ENCODE measurements at places on chromosomes 5 and 9. TPM values are rescaled to one million over a fixed set of nuclear protein-coding genes. Genes with fewer than 3 reads are reported as not detected.

DNA sequence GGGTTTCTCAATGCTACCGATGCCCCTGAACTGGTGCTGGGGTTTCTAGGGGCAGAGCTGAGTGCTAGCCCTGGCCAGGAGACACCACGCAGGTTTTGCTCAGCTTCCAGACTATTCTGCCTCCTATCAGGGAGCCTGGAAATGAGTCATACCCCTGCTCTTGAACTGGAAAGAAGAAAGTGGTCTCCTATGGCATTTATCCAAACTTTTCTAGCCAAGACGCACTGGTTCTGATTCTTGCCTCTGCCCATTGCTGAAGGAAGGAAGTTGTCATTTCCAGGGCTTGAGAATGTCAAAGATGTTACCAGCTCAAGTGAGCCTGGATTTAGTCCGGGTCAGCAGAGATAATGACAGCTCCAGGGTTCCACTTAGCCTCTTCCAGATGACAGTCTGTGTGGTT lies 561.9 kb downstream of the CDK5RAP2 start:
- no peaks in the 10 kb centered on the region for H3K27me3 ChIP-seq
- DNase-seq, result no peak
- H3K4me3 ChIP-seq, result no peak overlapping the region
- no peak overlapping the region for H3K27ac ChIP-seq
- no peaks in the 10 kb centered on the region for H3K36me3 ChIP-seq

DNA sequence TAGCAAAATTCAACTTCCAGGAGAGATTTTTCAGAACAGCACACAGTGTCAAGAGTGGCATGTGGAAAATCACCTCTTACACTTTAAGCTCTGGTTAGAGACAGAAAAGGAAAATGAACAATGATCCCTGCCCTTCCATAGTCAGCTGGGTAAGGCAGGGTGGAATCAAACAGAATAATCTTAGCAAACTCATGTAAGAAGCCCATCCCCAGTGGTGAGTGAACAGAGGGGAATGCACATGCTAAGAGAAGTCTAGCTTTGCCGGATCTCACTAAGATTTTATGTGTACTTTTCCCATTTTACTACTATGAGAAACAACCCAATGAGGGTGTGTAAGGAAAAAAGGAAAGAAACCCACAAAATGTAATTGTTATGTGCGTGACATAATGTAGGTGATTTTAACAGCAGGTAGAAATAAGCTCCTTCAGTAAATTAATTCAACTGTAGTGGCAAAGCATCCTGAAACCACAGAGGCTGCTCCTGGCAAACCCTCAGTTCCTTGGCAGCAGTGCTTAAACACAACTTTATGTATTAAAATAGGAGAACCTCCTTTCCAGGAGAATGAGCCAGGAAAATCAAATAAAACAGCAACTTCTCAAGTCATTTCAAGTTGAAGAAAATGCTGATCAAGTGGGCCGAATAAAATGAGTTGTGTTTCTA lies 366.0 kb upstream of the TRPC7 start:
- no peak for DNase-seq
- H3K27me3 ChIP-seq, result no peaks in the 10 kb centered on the region
- H3K36me3 ChIP-seq, result no peaks in the 10 kb centered on the region
- no peak overlapping the region for H3K27ac ChIP-seq
- no peaks in the 10 kb centered on the region for H3K4me1 ChIP-seq

DNA sequence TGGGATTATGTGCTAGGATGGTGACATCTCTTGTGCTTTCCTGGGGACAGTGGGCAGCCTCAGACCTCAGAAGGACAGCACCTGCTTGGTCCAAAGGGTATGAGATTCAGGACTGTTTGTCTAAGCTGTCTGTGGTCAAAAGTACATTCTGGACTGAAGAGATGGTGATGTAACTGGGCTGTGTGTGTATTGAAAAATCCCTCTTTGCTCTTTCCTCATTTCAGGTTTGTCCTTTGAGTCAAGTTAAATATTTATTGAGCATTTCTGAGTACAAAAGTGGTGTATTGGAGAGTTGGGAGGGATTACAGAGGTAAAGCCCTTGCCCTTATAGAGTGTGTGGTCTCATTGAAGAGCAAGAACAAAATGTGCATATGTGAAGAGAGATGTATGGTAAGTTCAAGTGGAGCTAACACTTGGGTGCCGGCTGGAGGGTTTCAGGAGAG lies 46.7 kb downstream of the RCL1 start:
- peaks cover 16% of the 10 kb centered on the region for H3K4me1 ChIP-seq
- H3K27ac ChIP-seq, result no peak overlapping the region
- H3K36me3 ChIP-seq, result peaks cover 80% of the 10 kb centered on the region

- peaks cover 3% of the 10 kb centered on the region for H3K27me3 ChIP-seq
- DNase-seq, result no peak
- H3K4me1 ChIP-seq, result peaks cover 8% of the 10 kb centered on the region
- H3K36me3 ChIP-seq, result no peaks in the 10 kb centered on the region
- H3K27ac ChIP-seq, result no peak overlapping the region
- no peak overlapping the region for H3K4me3 ChIP-seq
Observed at GRCh38 chr5:154505567-154505966, 27.5 kb upstream of the HAND1 start.

- no peak overlapping the region for H3K27ac ChIP-seq
- peaks cover 50% of the 10 kb centered on the region for H3K4me1 ChIP-seq
- DNase-seq, result no peak
- peaks cover 2% of the 10 kb centered on the region for H3K36me3 ChIP-seq
- H3K4me3 ChIP-seq, result no peak overlapping the region
Observed at GRCh38 chr9:112170968-112171367, 4.1 kb downstream of the SUSD1 start.

DNA sequence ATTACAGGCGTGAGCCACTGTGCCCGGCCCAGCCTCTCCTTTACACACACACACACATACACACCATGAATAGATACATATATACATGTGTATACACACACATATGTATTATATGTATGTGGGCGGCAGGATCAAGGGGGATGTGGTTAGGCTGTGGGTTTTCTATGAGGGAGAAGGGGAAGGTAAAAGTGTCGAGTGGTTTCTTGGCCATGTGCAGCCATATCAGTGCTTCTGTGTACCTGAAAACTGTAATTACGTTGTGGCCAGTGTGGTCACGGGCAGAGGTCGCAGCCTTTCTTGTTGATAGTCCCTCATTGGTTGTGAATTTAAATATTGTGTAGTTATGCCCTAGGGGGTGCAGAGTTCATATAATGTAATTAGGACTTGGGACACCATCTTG lies 16.5 kb downstream of the CDK20 start:
- H3K36me3 ChIP-seq, result no peaks in the 10 kb centered on the region
- no peaks in the 10 kb centered on the region for H3K4me1 ChIP-seq
- peaks cover 10% of the 10 kb centered on the region for H3K27me3 ChIP-seq
- DNase-seq, result no peak
- no peak overlapping the region for H3K4me3 ChIP-seq
- H3K27ac ChIP-seq, result no peak overlapping the region

Gene SHOC1
- not detected for total RNA-seq

DNA sequence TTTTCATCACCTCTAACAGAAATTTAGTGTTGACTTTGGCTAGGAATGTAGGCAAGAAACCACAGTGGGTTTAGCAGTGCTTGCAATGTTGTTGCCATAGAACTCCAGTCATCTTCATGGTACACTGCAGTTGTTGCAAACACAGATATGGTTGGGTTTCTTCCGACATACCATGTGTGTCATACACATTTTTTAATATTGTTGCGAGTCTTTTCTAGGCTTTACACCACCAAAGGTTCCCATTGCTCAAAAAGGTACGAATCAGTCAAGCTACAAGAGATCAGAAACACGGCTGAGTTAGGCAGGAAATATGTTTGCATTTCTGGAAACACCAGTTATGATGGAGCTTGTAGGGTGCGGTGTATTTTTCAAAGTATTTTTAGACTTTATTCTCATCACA lies 172.4 kb downstream of the SYK start:
- DNase-seq, result no peak
- H3K36me3 ChIP-seq, result no peaks in the 10 kb centered on the region
- H3K27me3 ChIP-seq, result peaks cover 16% of the 10 kb centered on the region
- H3K27ac ChIP-seq, result no peak overlapping the region
- no peaks in the 10 kb centered on the region for H3K4me1 ChIP-seq

GRCh38 chr9:134333234-134333873 lies 7.1 kb downstream of the RXRA start:
- H3K4me1 ChIP-seq, result peaks cover 7% of the 10 kb centered on the region
- no peak for DNase-seq
- H3K36me3 ChIP-seq, result no peaks in the 10 kb centered on the region
- no peak overlapping the region for H3K27ac ChIP-seq

DNA sequence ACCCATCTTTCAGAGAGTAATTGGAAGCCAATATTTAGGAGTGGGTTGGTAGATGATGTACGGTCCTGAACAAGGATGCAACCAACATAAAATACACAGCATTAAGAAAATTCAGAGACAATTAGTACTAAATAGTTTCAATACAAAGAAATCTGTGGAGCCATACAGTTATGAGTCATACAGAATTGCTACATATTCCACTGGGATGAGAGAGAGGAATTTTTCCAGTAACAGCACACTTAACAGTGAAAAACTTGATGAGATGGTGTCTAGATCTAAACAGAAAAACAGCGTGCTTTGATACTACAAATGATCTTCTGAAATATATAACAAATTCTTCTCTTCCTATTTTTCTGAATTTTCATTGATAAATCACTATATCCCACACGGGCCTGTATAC lies 1999.3 kb upstream of the CDH9 start:
- no peak for DNase-seq
- H3K4me3 ChIP-seq, result no peak overlapping the region
- no peak overlapping the region for H3K27ac ChIP-seq
- no peaks in the 10 kb centered on the region for H3K4me1 ChIP-seq
- H3K27me3 ChIP-seq, result no peaks in the 10 kb centered on the region
- no peaks in the 10 kb centered on the region for H3K36me3 ChIP-seq

Gene ASS1
- 1.6 TPM for total RNA-seq

GRCh38 chr9:7073706-7074105 lies 315.9 kb downstream of the KDM4C start:
- no peak overlapping the region for H3K4me3 ChIP-seq
- no peak for DNase-seq
- H3K27me3 ChIP-seq, result no peaks in the 10 kb centered on the region

DNA sequence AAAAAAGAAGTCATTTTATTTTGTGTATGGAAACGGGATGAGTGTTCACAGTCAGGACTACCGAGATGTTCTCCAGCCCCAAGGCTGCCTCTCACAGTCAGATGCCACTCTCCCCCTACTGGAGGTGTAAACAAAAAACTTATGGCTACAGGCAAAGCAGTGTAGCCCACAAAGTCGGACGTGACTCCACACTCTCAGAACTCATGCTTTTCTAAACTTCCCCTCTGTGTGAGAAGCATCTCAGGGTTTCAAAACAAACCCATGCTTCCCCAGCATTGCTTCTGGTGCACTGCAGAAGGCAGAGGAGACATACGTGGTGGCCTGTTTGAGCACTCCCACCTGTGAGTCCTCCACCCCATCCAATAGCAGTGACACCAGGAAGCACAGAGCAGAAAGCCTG lies 580.3 kb downstream of the BNC2 start:
- H3K27me3 ChIP-seq, result no peaks in the 10 kb centered on the region
- peaks cover 3% of the 10 kb centered on the region for H3K4me1 ChIP-seq

DNA sequence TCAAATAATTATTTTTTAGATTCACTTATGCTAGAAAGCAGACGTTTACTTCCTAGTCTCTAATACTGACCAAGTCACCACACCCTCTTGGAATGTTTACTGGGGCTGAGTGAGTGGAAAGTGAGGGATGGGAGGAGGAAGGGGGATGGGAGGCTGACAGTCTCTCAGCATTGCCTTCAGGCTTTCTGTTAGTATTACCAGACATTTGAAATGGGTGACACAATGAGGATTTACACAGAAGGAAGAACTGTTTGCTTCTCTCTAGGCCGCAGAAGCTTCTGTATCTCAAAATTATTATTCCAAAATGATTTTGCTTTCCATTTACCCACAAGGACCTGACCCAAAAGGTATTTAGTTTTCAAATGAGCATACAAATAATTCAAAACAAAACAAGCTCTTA lies 232.8 kb upstream of the ZNF608 start:
- no peak for DNase-seq
- no peak overlapping the region for H3K4me3 ChIP-seq
- no peak overlapping the region for H3K27ac ChIP-seq

GRCh38 chr9:750249-750967 lies 91.1 kb upstream of the DMRT1 start:
- H3K4me1 ChIP-seq, result peaks cover 25% of the 10 kb centered on the region
- H3K36me3 ChIP-seq, result no peaks in the 10 kb centered on the region
- H3K27ac ChIP-seq, result no peak overlapping the region

Gene CLIC3
- total RNA-seq, result not detected

GRCh38 chr9:135526089-135526729 lies 5.0 kb downstream of the LCN1 start:
- H3K36me3 ChIP-seq, result no peaks in the 10 kb centered on the region
- H3K4me3 ChIP-seq, result no peak overlapping the region
- H3K27ac ChIP-seq, result no peak overlapping the region
- no peaks in the 10 kb centered on the region for H3K4me1 ChIP-seq
- no peak for DNase-seq

Gene PHF2
- total RNA-seq, result 18.2 TPM

DNA sequence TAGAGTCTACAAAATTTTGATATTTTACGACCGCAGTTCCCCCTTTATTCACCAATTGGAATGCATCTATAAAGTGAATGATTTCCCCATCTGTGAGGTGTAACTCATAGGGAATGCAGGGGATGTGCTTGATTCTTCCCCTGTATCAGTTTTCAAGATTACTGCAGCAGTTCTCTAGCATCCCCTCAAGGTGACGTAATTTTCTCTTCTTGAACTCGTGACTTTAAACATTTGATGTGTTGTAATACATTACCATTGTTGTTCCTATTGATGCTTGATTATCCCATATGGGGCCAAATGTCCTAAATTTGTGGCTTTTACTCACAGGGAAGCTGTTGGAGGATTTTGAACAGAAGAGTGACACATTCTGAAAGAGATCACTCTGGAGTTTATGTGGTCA lies 240.2 kb downstream of the CD180 start:
- peaks cover 12% of the 10 kb centered on the region for H3K27me3 ChIP-seq
- no peak overlapping the region for H3K4me3 ChIP-seq
- DNase-seq, result no peak
- H3K36me3 ChIP-seq, result no peaks in the 10 kb centered on the region

DNA sequence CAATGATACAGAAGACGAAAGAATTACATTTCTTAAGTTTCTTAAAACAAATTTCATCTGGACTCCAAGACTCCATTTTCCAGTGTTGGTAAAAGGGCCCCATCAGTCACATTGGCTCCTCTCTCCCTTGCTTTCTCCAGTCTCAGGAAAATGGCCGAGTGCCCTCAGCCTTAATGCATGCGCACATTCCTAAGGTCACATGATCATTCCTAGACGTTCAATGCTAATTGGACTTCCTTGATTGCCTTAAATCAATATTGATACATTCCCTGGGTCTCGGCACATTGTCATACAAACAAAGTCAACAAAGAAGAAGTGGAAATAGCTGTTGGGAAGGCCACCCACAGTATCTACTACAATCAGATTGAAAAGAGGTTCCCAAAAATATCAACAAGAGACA lies 413.6 kb upstream of the GRAMD2B start:
- H3K27me3 ChIP-seq, result peaks cover 6% of the 10 kb centered on the region
- no peak overlapping the region for H3K4me3 ChIP-seq
- H3K4me1 ChIP-seq, result no peaks in the 10 kb centered on the region
- no peak overlapping the region for H3K27ac ChIP-seq

Gene CXCL14
- total RNA-seq, result not detected

- no peak overlapping the region for H3K27ac ChIP-seq
- no peak overlapping the region for H3K4me3 ChIP-seq
- no peaks in the 10 kb centered on the region for H3K4me1 ChIP-seq
- H3K36me3 ChIP-seq, result no peaks in the 10 kb centered on the region
Observed at GRCh38 chr5:122120957-122121356, 8.4 kb upstream of the ZNF474 start.
